ENCODE measurements at places on chromosomes 4 and X.
A peak's percentile ranks its signal among the peaks of the same experiment; 100 is the strongest.

DNA sequence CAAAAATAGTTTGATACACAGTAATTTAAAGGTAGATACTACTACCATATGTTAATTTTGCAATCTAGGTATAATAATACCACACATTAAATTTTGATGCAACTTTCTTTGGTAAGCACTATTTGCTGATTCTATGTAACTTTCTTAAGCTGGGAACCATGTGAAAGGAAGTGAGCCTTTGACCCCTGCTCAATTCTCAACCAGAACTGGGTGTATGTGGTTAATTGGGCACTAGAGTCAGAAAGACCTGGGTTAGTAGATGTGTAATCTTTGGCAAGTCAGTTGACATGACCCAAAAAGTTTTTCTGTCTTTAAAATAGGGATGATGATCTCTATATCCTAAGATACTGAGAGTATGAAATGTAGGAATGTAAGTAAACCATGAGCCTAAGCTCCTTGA lies 22.4 kb downstream of the TLR2 start:
- DNase-seq: no peak

DNA sequence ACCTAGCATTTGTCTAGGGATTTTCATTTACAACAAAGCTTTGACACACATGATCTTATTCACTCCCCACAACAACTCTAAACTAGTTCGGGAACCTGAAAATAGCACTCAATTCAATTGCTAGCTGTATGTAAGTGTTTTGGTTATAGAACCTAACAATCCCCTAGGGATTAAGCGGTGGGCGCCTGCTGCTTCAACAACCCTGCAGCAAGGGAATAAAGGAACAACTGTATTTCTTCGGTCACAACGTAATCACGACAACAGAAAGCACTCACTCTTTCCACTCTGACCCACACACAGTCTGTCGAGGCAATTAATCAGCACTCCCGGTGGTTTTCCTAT lies 674 bp upstream of the DIAPH2 start:
- no peak for DNase-seq

GRCh38 chr4:158169931-158170690 lies 2.7 kb downstream of the GASK1B start:
- DNase-seq: no peak

- no peak for DNase-seq
These were observed 29.4 kb upstream of the OPHN1 start for GRCh38 chrX:68462653-68463052.

DNA sequence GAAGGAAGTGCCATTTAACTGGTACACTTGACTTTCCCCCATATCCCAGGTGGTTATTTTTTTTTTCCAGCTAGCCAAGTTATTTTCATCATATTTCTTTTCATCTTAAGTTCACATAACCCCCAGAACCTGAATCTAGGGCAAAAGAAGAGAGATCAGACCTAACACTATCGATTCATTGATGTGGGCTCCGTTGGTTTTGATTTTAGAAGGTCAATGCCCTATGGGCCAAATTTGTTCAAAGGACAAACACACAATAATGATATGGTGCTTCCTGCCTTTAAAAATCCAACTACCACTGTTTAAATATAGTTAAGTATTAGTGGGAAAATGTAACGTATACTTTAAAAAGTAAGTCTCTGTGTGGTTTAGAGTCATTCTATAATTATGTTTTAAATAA lies 665.7 kb downstream of the ZNF674 start:
- DNase-seq: no peak

DNA sequence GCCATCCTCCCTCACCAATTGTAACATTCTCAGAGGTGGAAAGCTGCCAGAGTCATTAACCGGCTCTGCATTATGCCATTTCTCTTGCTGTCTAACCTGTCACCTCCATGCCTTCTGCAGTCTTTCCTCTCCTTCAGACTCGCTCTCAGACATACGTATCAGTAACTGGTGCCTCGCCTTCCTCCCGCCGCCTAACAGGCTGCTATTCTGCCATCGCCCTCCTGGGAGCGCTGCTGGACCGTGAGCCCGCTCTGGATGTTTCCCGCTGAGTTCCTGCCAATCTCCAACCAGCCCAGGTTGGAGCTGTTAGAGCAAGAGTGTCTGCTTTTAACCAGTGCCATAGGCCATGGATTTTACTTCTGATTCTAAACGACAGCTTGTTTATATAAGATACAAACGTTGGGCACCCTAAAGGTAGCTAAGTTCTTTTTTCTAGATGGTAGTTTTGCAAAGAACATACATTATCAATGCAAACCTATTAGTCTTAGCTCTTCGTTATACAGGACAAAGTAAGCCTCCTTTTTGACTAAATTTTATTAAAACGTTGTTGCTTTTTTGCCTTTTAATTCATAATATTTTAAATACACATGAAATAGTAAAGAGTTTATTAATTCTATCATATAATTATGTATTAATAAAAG lies 59.5 kb upstream of the NEIL3 start:
- DNase-seq: peak; percentile 74

DNA sequence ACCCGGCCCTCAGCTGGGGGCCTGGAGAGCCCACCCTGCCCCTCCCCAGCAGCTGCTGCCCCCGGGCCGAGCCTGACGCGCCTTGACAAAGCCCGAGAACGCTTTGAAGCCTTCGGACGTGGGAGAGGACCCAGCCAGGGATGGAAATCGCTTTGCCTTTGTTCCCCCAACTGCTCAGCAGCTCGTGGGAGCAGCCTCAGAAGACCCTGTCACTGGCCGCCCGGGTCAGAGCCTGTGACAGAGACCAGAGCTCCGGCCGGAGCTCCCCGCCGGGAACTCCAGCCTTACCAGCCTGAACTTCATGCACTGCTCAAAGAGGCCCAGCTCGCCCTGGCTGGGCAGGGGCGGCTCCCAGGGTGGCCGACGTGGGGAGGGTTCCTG lies 2.6 kb upstream of the SLC6A8 start:
- no peak for DNase-seq

DNA sequence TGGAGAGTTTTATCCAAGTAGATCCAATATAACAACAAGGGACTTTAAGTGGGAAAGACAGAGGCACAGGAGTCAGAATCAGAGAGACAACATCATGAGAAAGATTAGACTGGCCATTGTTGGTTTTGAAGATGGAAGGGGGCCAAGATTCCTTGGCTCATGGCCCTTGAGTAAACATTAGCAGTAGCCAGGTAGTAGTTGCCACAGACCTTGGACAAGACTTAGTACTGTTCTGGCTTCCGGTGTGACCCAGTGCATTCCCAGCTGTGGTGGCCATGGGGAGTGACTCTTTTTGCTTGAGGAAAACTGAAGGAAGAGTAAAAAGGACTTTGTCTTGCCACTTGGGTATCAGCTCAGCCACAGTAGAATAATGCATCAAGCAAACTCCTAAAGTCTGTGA lies 462.2 kb upstream of the CPXCR1 start:
- no peak for DNase-seq

DNA sequence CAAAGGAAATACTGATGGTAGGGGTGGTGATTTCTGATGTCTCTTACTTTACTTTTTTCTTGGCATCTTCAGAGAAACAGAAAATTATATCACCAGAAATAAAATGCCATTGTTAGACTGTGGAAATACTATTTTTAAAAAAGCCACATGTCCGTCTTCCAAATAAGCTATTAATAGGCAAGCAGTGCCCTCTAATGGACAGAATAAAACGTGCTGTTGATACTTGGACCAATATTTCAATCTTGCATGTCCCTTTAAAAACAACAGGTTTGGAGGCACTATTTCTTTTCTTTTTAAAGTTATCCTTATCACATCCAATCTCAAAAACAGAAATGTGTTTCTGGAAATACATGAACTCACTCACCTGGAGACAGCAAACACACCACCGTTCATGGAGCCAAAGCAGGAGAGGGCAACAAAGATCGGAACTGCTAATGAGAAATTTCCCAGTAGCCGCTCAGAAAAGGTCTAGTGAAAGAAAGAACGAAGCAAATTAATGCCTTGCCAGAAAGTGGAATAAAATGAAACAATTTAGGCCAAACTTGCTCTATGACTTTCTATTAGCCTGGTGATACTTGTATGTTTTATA lies 59.2 kb downstream of the SLC7A11 start:
- no peak for DNase-seq

- DNase-seq: no peak
These were observed 29.1 kb downstream of the TTC29 start for GRCh38 chr4:146916479-146917076.

- no peak for DNase-seq
These were observed 257.5 kb downstream of the MID1IP1 start for GRCh38 chrX:39058724-39059123.

GRCh38 chr4:147198411-147199051 lies 252.9 kb upstream of the TTC29 start:
- DNase-seq: no peak

GRCh38 chr4:96993560-96993959 lies 1149.7 kb downstream of the STPG2 start:
- no peak for DNase-seq

DNA sequence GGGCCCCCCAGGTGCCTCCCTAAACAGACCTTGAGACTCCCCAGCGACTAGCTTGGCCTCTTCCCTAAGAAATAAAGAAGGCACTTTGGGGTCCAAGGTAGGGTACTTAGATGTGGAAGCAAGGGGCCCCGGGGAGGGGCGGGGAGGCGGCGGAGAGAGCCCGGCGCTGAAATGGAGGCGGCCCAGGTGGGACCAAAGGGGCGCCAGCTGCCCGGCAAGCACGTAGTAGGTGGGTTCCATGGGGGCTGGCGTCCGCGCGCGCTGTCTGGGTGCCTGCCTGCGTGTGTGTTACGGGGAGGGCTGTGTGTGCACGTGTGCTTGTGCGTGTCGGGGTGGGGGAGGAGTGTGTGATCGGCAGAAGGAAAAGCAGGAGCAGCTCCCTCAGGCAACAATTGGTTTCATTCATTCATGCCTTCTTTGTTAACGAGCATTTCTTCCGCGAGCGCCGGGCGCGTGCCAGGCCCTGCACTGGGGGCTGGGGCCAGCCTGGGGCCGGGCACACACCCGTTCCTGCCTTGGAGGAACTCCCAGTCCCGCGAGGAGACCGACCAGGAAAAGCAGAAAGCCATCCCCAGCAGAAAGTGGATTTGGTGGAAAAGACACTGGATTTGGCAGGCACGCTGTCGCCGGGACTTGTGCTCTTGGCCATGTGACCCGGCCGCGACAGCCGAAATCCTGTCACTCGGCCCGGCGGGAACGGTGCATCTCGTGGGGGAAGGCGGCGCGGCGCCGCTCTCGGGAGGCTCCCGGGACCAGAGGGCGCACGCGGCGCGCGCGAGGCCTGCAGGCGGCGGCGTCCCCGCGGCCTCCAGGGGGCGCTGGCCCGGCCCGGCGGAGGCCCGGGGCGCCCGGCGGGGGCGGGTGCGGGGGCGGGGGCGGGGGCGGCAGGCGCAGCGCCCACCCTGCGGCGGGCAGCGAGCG lies 3.3 kb upstream of the DUSP9 start:
- peak; percentile 21 for DNase-seq

GRCh38 chr4:28238876-28239275 lies 1378.2 kb downstream of the STIM2 start:
- no peak for DNase-seq

GRCh38 chr4:107825072-107825824 lies 516 bp downstream of the SGMS2 start:
- no peak for DNase-seq

GRCh38 chrX:17692709-17693346 lies 44.5 kb upstream of the SCML1 start:
- no peak for DNase-seq

DNA sequence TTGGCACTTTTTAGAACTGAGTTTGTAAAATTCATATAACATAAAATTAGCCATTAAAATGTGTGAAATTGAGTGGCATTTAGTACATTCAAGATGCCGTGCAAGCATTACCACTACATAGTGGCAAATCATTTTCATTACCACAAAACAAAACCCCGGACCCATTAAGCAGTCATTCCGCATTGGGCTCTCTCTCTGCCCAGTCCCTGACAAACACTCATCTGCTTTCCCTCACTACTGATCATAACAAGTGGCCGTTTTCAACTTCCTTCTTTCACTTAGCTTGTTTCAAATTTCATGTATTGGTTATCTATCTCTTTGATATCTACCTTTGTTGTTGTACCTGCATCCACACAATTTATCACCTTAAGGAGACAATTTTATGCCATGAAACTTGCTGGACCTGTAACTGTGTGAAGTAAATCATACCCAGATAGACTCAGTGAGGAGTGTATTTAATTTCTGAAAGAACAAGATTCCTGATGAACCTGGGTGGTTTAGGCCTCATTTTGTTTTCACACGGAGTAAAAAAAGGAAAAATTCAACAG lies 202.1 kb downstream of the OR13H1 start:
- DNase-seq: no peak

GRCh38 chrX:31572360-31572759 lies 500.5 kb upstream of the FTHL17 start:
- no peak for DNase-seq

GRCh38 chrX:119401569-119401968 lies 2.4 kb downstream of the SLC25A43 start:
- no peak for DNase-seq

DNA sequence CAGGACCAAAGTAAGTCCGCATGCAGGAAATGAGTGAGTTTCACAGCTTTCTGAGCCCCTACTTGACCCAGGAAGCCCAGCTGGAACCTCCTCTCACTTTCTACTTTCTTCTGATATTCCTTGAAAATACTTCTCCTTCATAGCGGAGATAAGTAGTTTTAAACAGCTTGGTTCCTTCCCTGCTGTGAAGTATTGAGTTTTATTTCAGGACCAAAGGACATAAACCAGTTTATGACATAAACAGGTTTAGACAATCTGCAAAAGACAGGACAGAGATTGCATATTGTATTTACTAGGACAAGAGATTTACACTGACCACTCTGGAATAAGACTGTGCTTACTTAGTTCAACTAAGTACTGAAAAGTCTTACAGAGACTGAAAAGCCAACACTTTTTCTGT lies 54.8 kb downstream of the PAGE2 start:
- DNase-seq: no peak

DNA sequence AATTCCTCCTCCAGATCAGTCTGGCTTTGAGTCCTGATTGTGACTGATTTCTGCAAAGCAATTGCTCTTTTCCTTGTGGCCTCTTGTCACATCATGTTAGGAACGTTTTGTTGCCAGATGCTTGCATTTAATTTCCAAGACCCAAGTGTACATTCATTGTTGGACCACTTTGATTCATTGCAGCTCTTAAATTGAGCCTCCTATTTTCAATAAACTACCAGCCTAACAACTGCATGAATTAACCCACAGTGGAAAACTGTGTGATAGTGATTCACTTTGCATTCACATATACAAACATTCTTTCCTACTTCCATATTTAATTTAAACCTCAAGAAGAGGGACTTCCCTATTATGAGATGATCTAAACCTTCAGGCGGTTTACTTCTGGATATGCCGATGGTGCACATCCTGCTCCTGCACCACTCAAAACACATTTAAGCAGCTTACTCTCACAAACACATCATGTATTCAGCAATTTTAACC lies 118.4 kb downstream of the AFF1 start:
- no peak for DNase-seq

- DNase-seq: no peak
These were observed 37.7 kb downstream of the HAND2 start for GRCh38 chr4:173492315-173492714.

GRCh38 chr4:139826426-139826825 lies 160.8 kb downstream of the MGST2 start:
- no peak for DNase-seq

GRCh38 chrX:11100281-11101035 lies 10.7 kb upstream of the HCCS start:
- DNase-seq: no peak

GRCh38 chr4:109164011-109164410 lies 138.4 kb downstream of the COL25A1 start:
- DNase-seq: no peak

- no peak for DNase-seq
These were observed 33.0 kb downstream of the WWC2 start for GRCh38 chr4:183132081-183132480.
